ENCODE measurements at places on chromosomes 2 and 18. TPM values are rescaled to one million over a fixed set of nuclear protein-coding genes. Genes with fewer than 3 reads are reported as not detected.

GRCh38 chr2:236579048-236579745 is 9.6 kb downstream of the ACKR3 start:
- DNase-seq, result no peak

GRCh38 chr2:101549371-101549770 is 74.5 kb upstream of the RFX8 start:
- DNase-seq, result no peak

GRCh38 chr18:10840743-10841142 is 308.6 kb downstream of the PIEZO2 start:
- DNase-seq, result no peak

GRCh38 chr2:50645346-50645745 is 386.6 kb downstream of the NRXN1 start:
- no peak for DNase-seq

DNA sequence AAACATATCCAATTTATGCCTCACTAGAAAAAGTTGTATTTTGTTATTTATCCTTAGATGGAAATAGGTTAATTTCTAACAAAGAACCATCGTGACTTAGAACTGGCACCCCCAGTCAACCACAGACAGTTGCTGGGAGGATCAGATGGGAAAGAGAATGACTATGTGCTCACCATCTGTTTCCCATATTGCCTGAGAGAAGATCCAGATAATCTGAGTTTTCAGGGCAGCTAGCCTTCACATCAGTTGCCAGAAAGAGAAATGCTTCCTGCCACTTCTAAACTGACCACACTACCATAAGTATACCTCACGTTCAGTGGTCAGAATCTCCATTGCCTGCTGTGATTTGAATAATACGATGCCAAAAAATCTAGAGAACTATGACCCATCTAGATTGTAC is 28.4 kb upstream of the NEB start:
- no peak for DNase-seq

C18orf54 gene
- 5.7 TPM for polyA plus RNA-seq

TNFRSF11A gene
- polyA plus RNA-seq, result 3.6 TPM
